ENCODE measurements at places on chromosomes 7 and 10.

DNA sequence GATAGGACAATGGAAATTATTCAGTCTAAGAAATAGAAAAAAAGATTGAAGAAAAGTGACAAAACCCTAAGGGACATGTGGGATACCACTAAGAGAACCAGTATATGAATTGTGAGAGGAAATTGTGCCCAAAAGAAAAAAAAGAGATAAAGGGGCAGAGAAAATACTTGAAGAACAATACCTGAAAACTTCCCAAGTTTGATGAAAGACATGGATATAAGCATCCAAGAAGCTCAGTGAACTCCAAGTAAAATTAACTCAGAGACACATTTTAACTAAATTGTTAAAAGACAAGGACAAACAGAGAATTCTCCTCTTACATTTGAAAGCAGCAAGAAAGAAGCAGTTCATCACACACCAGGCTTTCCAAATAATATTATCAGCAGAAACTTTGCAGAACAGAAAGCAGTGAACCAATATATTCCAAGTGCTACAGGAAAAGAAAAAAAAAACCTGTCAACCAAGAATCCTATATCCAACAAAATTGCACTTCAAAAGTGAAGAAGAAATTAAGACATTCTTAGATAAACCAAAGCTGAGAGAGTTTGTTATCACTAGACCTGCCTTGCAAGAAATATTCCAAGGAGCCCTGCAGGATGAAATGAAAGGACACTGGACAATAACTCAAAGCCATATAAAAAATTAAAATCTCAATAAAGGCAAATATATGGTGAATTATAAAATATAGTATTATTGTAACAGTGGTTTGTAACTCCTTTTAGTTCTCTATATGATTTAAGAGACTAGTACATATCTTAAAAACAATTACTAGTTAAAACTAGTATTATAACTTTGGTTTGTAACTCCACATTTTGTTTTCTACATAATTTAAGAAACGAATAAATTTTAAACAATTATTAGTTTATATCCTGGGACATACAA, 470.0 kb downstream of the PTPRN2 start:
- DNase-seq: no peak

GRCh38 chr10:128629111-128630096, 503.2 kb upstream of the MKI67 start:
- DNase-seq: no peak

GRCh38 chr10:59962756-59963155, 56.4 kb upstream of the CCDC6 start:
- DNase-seq: no peak

- DNase-seq: no peak
These were observed 85.2 kb downstream of the NSUN6 start for GRCh38 chr10:18566177-18566576.

GRCh38 chr10:90884431-90884830, 12.7 kb downstream of the RPP30 start:
- DNase-seq: no peak

DNA sequence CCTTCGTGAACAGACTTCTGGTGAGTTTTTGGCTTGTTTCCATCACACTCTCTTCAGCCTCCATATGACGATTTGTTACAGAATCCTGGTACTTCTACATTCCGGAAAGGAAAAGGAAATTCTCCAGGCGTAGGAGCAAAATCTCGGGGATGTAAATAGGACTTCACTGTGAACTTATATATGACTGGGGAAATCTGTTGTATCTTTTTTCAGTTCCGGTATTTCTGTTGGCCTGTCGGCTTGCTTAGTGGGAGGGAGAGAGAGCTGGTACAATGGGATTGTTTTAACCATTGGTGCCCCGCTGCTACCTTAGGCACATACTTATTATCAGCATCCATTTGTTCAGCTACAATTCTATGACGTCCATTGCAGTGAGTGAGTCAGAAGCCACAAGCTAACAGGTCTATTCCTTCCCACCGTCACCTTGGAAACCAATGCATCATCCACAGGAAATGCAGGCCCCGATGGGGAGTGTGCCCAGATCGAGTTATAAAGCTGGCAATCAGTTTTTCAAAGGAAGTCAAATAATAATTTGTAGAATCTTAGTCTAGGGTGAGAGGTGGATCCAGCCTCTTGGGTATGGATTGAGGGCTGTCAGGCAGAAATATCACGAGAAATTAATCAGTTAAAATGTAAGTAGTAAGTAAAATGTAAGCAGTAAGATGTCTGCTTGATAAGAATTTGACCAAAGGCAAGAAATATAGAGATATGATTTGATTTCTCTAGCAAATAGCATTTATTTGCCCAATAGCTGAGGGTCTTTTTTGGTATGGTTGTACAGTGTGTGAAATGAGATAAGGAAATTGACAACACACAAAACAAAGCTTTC, 92.0 kb upstream of the MKLN1 start:
- DNase-seq: no peak

GRCh38 chr10:57145548-57145947, 784.5 kb upstream of the ZWINT start:
- no peak for DNase-seq

- DNase-seq: no peak
These were observed 391.7 kb upstream of the KLF6 start for GRCh38 chr10:4176500-4177281.

DNA sequence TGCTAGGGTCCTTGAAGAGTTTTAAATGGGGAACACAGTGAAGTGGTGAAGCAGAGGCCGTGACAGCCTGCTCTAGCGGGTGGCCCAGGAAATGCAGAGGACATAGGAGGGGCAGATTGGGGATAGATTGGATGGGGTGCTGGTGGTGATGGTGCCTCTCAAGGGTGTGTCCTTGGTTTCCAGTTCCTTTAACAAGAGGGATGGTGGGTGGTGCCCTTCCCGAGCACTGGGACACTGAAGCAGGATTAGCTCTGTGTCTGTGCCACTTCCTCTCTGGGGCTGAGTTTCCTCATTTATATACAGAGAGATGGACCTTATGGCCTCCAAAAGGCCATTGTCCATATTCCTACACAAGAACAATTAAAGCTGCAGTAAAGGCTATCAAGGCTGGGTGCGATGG, 285.5 kb downstream of the TCF7L2 start:
- DNase-seq: no peak

DNA sequence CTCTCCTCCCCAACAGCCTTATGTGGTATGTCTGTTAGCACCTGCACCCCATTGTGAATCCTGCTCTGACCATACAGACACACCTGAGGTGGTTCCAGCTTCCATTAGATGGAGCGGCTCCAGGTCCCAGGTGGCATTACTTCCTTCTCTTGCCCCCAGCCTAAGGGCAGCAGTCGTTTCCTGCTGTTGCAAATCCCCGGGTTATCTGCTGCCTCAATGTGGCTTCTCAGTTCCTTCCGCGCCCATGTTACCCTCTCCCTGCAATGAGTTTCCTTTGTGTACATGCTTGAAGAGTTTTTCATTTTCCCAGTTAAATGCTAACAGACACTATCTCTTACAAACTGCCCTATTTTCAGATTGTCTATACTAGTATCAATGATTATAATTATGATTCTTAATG, 62.8 kb upstream of the PRKCQ start:
- no peak for DNase-seq

- no peak for DNase-seq
These were observed 14.6 kb upstream of the PWWP2B start for GRCh38 chr10:132382231-132382922.

DNA sequence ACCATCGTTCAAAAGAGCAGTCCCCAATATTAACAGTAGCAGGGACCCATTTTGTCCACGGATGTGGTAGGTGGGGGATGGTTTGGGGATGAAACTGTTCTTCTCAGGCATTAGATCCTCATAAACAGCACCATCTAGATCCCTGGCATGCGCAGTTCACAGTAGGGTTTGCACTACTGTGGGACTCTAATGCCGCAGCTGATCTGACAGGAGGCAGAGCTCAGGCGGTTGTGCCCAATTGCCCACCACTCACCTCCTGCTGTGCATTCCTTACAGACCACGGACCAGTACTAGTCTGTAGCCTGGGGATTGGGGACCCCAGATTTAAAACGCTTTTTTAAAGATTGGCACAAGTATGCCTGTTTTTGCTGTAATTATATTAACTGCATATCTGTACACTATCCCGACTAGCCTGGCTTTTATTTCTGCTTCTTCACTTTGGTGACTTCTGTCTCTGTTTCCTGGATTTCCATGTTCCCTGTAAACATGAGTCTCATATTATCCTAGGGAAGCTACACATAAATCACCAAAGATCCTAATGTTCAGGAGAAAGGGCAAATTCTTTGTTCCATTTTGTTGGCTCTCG, 163.3 kb upstream of the AKR1E2 start:
- DNase-seq: no peak

- DNase-seq: no peak
These were observed 52.5 kb downstream of the GPR37 start for GRCh38 chr7:124713086-124713485.

GRCh38 chr10:112755446-112756234, 194.4 kb upstream of the TCF7L2 start:
- DNase-seq: no peak

DNA sequence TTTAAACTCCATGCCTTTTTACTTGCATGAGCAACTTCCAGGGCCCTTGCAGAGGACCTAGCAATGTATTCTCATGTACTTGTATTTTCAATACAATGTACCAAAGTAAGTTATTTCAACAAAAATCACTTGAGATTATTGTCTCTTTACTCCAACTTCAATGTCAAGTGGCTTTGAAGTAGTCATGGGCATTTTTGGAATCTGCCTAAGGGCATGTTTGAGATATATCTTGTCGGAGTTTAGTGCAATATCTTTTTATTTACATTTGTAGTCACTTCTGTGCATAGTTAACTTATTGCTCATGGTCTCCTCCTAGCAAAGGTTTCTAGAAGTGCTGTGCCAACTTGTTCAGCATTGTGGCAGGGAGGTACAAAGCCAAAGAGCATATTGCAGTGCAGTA, 508.7 kb upstream of the SEMA3D start:
- no peak for DNase-seq

- DNase-seq: no peak
These were observed 132.2 kb upstream of the FAM20C start for GRCh38 chr7:60017-60675.

DNA sequence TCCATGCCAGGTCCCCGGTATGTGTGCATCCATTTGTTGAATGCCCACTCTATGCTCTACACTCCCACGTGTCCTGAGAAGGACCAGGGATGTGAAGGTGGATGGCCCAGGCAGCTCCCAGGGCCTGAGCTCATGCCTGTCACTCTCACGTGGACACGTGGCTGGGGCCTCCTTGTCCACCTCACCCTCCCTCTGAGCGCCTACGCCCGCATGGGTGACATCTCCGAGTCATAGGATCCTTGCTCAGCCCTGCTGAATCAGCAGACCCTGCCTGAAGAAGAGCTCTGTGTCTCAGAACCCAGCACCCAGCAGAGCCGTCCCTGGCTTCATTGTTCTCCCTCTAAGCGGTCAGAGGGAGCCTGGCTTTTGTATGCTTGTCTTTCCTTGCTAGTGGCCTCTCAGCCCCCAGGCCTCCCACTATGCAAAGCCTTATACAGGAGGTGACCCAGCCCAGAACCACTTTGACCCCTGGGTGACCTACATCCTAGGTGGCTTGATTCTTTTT, 107.9 kb upstream of the PPIF start:
- DNase-seq: peak; percentile 65

All from HAP-1 (cell line).